ENCODE measurements at places on chromosomes 11 and 22.

GRCh38 chr22:17829695-17830042, 55.4 kb upstream of the BID start:
- no peak for DNase-seq

- no peak for DNase-seq
Measured at GRCh38 chr11:70675697-70676374, 277.5 kb downstream of the CTTN start.

DNA sequence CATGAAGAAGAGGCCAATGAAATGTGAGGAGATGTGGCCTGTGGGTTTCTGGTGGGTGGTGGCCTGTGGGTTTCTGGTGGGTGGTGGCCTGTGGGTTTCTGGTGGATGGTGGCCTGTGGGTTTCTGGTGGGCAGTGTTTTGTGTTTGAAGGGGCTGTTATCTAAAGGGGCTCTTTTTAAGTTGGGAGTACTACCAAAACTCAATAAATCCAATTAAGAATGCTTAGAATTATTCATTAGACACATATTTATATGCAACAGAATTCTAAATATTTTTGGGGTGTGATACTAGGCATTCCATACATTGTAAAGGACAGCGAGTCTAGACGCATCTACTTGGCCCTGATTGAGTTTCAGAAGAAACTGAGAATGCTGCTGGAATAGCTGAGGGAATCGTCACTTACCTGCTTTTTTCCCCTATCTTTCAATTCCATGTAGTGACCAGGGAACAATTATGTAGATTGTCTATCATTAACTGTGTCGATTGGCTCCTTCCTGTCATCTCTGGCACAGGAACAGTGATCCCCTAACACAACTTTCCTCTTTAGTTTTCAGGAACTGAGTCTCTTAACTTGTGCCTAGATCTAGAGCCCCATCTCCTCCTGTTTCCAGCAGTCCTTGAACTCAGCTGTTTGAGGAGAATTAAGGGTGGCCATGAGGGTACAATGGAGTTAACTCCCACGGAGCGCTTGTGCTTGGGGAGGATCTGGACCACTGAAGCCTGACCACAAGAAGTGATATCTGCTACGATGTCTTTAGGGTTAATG, 37.3 kb upstream of the TOP3B start:
- DNase-seq, result no peak

GRCh38 chr22:47929073-47929472, 1166.6 kb downstream of the TBC1D22A start:
- no peak for DNase-seq

- no peak for DNase-seq
Measured at GRCh38 chr11:119823077-119823476, 94.1 kb upstream of the NECTIN1 start.

GRCh38 chr22:25950111-25950510, 208.1 kb downstream of the MYO18B start:
- DNase-seq, result no peak

DNA sequence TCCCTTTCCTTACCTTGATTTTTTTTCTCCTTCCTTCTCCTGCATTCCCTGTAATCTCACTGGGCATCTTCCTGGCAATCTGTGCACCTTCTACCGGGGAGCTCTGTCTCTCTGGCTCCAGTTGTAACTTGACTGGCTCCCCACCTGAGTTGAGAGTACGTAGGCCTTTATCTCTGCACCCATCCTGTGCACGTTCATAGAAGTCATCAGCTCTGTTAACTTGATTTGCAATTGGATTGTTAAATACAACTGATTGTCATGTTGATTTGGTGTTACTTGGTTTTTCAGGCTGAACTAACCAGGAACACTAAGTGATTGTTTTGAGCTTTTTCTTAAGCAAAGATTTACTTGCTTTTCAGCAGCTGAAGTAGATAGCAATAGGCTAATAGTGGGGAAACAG, 11.8 kb downstream of the SWAP70 start:
- no peak for DNase-seq

DNA sequence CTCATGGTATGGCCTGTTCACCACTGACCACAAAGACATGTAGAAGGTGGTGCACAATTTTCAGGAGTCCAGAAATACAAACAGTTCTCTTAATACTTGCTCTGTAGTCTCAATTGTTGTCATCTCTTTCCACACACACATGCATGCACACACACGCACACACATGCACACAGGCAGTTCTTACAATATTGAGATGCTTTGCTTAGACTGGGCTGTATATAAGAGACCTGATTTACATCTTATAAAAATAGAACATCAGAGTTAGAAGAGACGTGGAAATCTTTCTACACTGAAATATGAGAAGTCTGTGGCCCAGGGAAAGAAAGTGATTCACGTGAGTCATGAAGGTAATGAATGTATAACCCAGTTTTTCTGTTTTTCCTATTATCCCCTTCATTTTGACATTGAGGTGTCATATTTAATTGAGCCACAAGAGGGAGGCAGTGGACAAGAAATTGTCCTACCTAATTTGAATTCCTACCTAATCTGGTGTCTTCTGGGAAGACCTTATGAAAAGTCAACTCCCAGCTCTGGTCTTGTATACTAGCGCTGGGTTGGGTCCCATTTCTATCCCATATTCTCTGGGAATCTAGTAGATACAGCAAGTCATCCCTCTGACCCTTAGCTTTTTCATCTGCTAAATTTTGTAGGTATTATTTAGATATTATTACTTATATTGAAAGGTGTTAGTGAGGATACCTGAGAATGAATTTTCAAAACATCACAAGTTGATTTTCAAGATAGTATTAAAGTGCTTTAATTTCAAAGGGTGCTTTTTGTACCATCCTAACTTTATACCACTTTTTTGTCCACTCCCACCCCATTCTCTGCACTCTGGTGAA, 14.9 kb upstream of the MS4A4A start:
- peak; percentile 12 for DNase-seq

DNA sequence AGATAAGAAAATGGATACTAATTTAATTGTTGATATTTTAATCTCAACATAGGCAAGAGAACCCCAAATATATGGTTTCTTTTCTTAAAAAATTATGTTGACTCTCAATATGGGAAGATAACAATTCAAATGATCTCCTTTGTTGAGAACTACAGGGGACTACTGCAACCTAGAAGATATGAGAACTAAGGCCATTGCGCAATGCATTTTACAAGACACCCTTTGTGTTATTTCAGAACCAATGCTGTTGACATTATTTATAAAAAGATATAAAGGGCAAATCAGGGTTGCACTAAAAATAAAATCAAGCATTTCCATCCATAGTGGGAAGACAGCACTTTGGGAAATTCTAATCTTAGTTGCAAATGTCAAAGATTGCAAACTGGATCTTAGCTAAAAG, 322.3 kb downstream of the SOX6 start:
- no peak for DNase-seq

GRCh38 chr11:69449320-69450063, 32.0 kb upstream of the LINC01488 start:
- no peak for DNase-seq

GRCh38 chr11:59076876-59077571, 9.1 kb upstream of the GLYATL1B start:
- DNase-seq, result peak; percentile 15

DNA sequence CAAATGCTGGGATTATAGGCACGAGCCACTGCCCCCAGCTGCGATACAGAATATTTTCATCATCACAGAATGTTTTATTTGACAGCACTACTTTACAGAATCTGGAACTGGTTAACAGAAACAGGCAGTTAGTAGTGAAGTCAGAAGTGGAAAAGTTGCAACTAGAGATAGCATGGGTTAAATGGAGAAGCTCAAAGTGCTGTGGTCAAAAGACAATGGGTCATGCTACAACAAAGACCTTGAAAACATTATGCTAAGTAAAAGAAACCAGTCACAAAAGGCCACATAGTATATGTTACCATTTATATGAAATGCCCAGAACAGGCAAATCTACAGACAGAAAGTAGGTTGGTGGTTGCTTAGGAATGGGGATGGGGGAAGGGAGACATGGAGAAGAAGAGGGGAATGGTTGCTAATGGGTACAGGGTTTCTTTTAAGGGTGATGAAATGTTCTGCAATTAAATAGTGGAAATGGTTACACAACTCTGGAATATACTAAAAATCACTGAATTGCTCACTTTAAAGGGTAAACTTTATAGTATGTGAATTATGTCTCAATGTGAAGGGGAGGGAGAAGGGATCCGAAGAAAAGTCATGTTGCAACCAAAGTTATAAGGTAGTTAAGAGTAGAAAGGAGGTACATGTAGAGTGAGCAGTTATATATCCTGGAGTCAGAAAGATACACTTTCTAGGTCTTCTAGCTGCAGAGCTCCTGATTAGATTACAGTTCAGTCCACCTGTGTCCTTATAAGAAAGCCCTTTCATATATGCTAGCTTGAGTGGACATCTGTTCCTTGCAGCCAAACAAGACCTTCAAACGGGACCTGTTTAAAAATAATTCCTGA, 46.3 kb upstream of the RAPSN start:
- no peak for DNase-seq

DNA sequence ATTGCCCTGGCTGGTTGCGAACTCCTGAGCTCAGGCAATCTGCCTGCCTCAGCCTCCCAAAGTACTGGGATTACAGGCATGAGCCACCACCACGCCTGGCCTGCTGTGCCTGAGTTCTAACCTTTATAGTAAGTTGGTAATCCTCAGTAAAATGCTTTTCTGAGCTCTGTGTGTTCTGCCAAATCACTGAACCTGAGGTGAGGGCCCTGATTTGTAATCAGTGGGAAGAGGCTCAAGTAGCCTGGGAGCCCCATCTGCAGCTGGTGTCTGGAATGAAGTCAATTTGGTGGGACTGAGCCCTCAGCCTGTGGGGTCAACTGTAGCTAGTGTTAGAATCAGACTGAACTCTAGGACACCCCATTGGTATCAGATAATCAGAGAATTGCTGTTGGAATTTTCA, 72.6 kb upstream of the PARVG start:
- no peak for DNase-seq

DNA sequence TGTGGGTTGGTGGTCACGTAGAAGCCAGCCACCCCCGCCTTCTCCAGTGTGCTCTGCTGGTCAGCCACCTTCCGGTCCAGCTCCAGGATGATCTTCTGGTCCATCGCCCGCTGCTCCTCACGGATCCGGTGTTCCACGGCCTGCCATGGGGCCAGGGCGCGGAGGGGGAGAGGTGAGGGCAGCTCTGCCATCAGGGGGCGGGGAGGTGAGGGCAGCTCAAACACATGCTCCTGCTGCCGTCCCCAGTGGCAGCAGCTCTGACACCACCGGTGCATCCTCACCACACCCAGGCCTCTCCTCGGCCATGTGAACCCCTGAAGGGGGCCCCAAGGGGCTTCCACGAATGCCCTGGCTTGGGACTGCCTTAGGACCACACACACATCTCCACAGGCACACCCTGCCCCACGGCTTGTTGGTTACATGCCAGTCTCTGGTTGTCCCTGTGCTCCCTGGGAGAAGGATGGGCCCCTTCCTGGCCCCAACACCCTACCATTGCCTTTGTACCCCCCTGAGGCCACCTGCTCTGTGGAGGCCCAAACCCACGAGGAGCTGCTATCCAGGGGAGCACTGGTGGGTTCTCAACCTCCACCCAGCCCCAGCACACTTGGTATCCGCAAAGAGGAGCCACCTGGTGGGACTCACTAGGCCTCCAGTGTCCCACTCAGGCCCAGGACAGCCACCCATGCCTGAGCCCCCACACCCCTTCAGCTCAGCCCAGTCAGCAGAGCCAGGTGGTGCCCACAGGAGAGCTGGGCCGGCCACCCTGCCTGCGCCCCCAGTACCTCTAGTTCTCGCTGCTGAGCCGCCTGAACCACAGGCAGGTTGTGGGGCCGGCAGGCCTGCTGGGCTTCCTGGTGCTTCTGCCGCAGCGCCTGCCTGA, 4.3 kb downstream of the DGCR6L start:
- no peak for DNase-seq

DNA sequence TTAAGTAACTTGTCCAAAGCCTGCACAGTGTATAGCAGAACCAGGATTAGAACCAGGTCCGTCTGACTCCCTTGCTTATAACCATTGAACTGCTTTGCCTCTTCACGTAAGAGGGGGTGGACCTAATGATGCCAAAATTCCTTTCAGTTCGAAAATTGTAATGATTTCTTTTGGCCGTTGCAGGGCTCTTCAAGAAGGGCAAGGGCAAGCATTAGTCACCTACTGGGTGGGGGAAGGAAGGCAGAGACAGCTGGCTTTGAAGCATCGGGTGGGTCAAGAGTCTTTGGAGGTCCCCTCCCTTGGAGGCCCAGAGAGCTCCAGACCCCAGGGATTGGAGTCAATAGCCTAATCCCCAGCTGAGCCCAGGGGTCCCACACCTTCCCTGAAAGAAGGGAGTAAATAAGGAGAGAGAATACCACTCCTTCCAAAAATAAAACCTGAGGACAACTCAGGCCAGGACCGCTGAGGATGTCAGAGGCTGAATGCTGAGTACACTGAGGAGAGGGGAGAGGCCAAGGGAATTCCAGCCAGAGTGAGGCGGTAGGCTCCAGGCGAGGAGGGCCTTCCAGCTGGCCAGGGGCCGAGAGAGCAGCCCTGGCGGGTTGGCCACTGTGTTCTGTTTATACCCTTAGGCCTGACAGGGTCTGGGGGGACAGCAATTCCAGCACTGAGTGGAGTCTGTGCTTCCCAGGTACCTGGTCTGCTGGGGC, 14.1 kb downstream of the CREB3L1 start:
- no peak for DNase-seq

- no peak for DNase-seq
Measured at GRCh38 chr11:4093519-4094347, 866 bp upstream of the RRM1 start.

GRCh38 chr11:32487270-32487669, 51.9 kb upstream of the WT1 start:
- DNase-seq, result no peak

DNA sequence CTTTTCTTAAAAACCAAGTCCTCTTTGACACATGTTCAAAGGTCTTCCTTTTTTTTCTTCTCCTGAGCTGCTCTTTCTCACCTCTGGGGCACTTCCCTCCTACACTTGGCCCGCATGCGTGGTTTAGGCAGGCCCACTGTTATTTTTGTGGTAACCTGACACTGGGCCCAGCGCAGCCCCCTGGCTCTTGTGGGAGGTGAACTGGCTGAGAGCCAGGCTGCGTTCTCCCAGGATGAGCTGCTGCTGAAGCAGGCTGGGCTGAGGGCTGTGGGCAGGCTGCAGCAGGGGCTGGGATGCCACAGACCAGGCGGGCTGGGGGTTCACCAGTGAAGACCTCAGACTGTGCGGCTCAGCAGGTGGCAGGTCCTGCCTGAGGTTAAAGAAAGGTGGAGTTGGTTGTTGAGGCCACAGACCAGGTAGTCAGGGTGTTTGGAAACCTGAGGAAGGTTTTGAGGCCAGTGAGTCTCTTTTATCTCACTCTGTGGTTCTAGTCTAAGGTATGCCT, 72.4 kb downstream of the TEAD1 start:
- no peak for DNase-seq

DNA sequence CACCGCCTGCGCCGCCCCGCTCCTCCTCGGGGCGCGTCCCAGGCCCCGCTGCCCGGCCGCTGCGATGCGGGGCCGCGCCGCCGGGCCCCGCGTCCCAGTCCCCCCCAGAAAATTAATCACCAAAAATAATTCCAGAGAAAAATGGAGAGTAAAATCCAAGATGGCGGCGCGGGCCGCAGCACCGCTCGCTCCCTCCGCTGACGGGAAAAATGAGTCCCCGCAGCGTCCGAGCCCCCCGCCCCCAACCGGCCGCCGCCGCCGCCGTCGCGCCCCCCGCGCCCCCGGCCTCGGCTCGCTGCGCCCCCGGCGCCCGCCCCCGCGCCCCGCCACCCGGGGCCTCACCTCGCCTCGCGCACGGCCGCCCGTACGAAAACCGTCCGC, at the start of gene KMT5B:
Gene KMT5B (minus strand): TSS at position 162 of the 381 bp plus-strand sequence. CDS start 23,220 bp downstream, outside the sequence.
- DNase-seq, result no peak
